ENCODE measurements at places on chromosomes 5 and 9.

DNA sequence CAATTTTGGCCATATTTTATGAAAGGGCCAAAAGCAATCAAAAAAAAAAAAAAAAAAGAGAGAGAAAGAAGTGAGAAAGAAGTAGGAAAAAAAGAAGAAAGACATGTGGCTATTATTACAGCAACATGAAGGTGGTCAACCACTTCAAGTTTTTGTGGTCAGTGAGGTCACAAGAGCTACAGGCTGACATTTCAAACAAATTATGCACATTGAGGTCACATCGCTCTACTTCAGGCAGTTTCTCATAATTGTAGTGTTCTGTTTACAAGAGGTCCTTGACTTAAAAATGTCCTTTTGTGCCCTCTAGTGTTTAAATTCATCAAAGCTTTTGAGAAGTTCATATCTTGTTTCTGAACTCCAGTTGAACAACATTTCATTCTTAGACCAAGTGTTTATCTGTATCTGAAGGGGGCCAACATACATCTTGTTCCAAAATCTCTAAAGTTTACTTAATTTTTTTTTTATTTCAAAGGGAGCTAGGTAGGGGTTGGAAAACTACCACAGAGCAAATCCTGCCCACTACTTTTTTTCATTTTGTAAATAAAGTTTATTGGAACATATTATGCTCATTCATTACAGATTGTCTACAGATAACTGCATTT is 513.1 kb downstream of the PDE4D start:
- no peak for DNase-seq

DNA sequence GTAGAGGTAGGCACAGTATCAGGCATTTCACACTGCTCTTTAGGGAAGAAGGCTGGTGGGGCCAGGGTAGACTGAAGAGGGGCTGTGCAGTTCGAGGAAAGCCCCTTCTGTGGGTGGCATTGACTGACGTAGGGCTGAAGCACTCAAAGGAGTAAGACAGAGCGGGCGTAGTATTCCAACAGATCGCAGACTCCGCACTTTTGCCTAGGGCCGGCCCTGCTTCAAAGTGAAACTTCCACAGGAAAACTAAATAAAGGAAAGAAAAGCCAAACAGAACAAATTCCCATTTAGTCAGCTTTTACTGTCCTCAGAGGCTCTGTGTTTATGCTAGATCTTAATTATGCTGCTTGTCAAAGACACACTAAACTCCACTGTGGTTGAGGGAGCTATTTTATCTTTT is 493.0 kb upstream of the WWC1 start:
- no peak for DNase-seq

DNA sequence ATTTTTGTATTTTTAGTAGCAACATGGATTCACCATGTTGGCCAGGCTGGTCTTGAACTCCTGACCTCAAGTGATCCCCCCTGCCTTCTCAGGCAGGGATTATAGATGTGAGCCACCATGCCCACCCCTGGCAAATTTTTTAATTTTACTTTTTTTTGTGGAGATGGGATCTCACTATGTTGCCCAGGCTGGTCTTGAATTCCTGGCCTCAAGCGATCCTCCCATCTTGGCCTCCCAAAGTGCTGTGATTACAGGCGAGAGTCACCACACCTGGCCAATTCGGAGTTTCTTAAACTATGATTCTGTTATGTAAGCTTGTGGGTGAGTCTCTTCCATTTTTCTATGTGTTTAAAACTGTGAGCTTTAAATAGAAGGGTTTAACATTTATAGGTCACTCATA is 27.6 kb downstream of the PCBD2 start:
- DNase-seq, result no peak

DNA sequence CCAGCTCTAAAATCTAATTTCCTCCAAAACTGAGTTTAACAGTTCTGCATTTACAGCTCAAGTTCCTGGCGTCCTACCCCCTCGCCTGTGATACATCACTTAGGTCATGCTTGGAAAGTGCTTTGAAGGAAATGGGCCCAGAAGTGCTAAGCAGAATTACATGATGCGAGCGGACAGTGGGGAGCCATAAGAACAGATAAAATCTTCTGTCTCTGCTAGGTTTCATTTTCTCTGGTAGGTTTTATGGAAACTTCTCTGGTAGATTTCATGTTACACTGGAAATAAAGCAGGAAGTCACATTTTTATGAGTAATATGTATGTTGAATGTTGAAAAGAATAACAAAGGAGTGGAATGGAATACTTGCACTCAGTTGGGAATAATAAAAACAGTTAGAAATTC is 138.3 kb downstream of the ZDHHC21 start:
- DNase-seq, result no peak

- DNase-seq, result no peak
Measured at GRCh38 chr5:58939664-58940063, 356.8 kb downstream of the RAB3C start.

DNA sequence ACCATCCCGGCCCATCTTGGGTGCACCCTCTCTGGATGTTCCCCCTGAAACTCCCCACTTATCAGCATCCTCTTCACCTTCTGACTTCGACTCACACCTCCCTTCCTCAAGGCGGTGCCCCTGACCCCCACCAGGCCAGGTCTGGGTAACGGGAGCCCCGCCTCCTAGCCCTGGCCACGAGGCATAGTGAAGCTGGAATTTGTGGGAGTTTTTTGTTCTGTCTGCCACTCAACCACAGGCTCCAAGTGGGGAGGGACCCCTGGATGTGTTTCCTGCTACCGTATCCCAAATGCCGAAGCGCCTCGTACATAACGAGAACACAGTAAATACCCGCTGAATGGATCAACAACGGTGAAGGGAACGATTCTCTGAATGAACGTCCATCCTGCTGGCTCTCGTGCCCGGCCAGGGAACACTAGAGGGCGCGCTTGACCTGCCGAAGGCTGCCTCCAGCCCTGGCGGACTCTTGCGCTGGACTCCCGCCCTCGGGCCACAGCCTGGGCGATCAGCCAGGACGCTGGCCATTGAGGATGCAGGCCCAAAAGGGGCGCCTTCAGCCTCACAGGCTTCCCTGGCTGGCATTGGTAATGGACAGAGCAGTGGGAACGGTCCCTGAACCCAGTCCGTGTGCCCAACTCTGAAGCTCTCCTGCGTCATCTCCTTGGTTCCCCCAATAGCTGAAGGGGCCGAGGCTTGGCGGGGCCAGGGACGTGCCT is 47.3 kb upstream of the PHYKPL start:
- DNase-seq, result peak; percentile 16

GRCh38 chr9:128053560-128053959 is 13.6 kb downstream of the NAIF1 start:
- no peak for DNase-seq

GRCh38 chr9:104586496-104587180 is 12.6 kb downstream of the OR13C5 start:
- no peak for DNase-seq

DNA sequence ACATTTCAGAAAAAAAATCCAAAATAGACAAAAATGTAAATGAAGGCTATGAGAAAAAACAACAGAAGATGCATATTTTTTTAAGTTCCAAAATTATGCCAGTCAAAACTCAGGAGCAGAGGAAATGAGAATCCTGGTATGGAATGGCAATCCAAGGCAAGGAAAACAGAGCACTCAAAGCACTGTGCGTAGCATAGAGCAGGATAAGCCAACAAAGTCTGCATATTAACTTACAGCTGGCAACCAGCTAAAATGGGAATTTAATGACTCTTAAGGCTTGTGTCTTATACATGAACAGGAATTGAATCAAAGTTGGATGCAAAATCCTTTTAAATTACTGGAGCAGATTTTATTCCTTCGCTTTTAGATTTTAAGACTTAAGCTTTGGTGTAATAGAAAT is 203.5 kb upstream of the DAPK1 start:
- DNase-seq, result no peak

All from stimulated activated CD4-positive, alpha-beta T cell treated with anti-CD3 and anti-CD28 coated beads, Interleukin-15, amount 100 ng/mL, for 48 hours (primary cell).